ENCODE measurements at places on chromosomes 5 and 9.

DNA sequence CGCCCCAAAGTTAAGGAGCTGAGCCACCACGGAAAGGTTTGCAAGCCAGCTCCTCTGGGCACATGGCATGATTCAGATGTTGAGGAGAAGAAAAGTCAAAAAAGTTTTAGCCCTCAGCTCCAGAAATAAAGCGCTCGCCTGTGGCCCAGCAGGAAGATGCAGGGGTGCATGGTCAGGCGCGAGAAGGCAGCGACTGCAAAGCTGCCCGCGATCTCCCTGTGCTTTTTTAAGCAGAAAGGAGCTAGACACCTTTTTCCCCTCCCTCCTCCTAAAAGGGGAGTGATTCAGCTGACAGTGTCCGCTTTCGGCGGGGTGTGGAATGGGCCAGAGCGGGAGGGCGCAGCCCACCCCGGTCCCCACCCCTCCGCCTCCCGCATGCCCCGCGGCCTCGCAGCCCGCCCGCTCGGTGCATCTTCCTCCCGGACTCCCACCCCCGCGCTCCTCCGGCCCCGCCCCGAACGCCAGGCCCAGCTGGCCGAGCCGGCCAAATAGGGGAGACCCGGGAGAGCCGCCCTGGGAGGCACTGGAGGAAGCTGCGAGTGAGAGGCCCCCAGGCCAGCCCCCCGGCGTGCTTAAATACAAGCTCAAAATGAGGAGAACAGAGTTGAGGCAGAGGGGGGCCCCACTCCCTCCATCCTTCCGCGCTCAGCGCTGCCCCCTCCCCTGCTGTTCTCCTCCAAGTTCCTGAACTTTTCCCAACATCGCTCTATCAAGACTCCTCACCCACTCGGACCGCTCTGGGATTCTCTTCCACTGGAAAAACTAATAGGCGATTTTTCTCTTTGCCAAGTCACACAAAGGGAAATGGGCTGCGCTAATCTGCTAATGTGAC lies at the start of gene ADAMTS12:
Gene ADAMTS12, minus strand, starts transcription at position 203 of the 832 bp plus-strand sequence. Its CDS starts 134 bp downstream, at position 69.
- DNase-seq: no peak

DNA sequence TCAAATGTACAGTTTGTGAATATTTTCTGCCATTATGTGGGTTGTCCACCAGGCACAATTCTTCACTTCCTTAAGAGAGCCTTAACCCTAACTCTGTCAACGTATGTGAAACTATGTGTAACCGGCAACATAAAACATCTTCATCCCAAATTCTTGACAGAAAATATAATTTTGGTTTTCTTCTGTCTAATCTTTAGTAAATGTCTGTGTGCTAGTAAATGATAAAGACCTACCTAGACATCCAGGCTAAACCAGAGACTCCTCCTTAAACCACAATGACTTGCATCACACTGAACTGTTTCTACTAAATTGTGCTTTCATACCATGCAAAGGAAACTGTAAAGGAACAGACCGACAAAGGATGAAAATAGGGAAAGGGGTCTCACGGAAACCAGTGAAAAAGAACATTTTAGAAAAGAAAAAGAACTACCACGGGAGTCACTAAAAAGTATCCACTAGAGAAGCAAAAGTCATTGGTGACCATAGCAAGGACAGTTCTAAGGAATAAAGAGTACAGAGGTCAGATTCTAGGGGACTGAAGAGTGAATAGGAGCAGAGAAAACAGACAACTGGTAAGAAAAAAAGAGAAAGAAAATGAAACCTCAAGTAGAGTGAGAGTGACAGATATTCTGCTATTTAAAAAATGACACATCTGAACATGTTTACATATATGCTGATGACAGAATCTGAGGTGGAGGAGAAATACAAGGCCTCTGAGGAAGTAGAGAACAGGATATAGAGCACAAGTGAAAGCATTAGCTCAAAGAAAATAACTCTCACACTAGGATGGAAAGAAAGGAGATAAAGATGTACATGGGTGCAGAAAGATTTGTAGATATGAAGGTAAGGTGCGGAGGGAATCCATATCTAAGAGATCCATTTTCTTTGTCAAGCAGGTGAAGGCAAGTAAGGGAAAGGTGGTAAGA lies 49.4 kb downstream of the FNIP1 start:
- DNase-seq: no peak

DNA sequence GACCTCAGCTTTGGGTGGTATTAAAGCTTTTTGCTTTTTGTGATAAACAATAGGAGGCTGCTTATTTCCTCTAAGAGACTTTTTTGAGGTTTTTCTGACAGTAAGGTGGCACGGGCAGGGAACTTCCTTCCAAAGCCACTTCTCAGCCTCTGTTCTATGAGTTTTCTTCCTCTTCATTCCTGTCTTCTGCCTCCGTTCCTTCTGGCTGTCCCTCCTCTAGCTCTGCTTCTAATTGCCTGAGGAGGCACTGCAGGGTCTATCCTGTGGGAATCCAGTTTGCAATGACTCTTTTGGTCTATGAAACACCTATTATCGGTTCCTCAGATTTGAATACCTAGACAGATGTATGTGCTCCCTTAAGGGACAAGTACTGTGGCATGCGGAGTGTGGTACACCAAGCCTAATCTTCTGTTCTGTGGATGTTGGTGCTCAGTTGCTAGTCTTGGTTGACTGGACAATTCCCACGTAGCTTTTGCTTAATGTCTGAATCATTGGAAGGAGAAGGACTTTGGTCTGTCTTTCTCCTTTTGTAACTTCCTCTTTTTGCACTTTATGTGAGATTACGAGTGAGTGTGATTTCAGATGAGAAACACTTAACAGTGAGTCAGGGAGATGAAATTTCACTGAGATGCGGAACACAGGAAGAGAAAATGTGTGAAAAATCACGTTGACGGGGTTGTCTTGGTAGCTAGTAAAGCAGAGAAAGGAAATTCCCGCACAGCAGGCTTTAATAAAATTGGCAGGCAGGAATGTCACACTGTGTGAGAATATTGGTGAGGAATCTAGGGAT lies 305.2 kb downstream of the EFNA5 start:
- DNase-seq: no peak

DNA sequence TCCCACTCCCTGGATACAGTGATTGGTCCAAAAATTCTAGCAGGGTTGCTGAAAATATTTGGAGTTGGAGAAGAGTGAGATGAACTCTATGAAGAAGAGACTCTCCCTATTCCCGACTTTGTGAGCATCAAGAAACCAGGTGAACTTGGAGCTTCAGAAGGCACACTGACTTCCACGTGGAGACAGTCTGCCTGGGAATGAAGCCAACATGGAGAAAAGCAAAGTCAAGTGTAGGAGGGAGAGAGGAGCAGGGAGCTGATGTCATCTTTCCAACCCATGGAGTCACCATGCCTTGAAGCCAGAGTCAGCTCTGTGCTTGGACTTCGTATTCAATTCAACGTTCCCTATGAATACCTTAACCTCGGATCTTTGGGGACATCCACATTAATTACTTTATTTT lies 125.1 kb downstream of the NPR3 start:
- no peak for DNase-seq

DNA sequence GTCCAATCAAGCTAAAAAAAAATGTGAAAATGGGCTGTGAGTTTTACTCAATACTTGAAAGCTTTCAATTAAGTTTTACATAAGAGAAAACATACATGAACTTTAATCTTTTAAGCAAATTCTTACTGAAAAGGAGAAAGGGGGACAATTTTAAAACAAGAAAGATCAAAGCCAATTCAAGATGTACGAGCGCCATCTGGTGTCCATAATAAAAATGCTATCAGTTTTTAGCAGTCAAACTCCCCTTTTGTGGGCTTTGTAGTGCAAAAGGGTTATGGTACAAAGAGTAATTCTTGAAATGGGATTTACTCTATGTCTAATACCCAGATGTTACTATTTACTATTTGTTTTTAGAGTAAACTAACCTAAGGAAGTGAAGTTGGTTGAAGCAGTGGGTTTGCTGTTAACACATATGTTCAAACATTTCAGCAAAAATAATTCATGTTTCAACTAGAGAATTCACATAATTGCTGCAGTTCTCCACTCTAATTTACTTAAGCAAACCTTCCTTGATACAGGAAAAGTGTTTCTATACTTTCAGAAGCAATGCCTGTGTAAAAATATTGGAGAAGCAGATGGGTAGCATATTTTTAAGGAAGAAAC lies 228.2 kb upstream of the TYRP1 start:
- DNase-seq: no peak

DNA sequence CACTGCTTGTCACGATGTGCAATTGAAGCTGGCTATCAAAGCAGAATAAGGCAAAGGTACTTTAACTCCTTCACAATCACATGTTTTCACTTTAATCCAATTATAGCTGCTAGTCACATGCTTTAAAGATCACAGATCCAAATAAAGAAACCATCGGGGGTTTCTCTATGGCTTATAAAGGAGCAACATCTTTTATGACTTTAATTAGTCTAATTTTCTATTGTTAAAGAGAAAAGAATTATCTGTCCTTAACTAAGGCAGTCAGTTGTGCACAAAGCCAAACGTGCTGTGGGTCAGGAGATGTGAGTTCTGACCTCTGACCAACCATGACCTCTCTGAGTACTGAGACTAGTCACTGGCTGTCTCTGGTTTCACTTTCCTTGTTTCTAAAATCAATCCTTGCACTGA lies 561.1 kb downstream of the RAB3C start:
- no peak for DNase-seq
